Vagina (tissue), 2 donors: ENCODE measurements at places on chromosomes 3 and 15. TPM values are rescaled to one million over a fixed set of nuclear protein-coding genes. Genes with fewer than 3 reads are reported as not detected.

Gene ZCWPW2
- total RNA-seq = 3.7 TPM

Gene TIPARP
- total RNA-seq = 44.0 TPM

Gene LMCD1
- 78.3 TPM for total RNA-seq

Gene CACNA2D2
- total RNA-seq = 2.5 TPM

Gene ACTR8
- 18.4 TPM for total RNA-seq

Gene TRIM42
- total RNA-seq = not detected

Gene GHSR
- not detected for total RNA-seq

Gene TMPRSS7
- not detected for total RNA-seq

Gene FES
- total RNA-seq = 47.4 TPM

GRCh38 chr15:92719021-92719420 is 63.4 kb upstream of the FAM174B start:
- no peak for DNase-seq

DNA sequence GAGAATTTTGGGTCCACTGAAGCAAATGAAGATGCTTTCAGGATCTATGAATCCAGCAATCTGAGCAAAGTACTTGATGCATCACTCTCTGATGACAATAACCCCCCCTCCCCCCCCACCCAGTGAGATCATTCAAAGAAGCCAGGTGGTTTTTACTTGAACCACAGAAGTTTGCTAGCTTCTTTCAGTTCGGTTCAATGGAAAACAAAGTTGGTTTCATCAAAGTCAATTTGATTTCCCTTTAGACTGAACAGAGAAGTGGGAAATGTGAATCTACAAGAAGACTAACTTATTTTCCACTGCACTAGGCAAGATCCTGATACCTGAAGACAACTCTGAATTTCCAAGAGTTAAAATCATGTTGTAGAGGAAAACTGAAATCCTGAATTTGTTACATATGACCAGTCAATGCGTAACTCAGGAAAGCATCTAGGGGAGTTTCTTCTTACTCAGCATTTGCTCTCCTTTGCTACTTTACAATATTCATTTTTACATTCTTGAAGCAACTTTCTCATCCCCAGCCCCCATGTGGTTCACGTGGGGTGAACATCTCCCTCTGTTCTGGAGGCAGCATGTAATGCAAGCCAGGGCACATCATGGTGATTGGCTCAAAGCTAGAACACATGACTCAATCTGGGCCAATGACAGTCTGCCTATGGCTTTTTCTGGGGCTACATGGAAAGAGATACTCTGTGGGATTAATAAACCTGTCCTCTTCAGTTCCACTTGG is 572.6 kb downstream of the FOXP1 start:
- no peak for DNase-seq

DNA sequence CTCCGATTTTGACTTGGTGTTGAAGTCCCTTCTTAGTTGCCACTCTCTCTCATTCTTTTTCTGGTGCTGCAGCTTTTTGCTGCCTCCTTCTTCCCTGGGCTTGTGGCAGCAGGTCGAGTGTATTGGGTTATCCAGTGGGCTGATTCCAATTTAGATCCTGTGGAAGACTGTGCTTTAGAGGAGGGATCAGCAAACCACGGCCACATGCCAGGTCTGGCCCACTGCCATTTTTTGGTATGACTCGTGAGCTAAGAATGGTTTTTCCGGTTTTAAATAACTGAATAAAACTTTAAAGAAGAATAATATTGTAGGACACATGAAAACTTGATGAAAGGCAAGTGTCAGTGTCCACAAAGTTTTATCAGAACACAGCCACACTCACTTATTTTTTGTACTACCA is 330.5 kb downstream of the ROBO2 start:
- no peak for DNase-seq

DNA sequence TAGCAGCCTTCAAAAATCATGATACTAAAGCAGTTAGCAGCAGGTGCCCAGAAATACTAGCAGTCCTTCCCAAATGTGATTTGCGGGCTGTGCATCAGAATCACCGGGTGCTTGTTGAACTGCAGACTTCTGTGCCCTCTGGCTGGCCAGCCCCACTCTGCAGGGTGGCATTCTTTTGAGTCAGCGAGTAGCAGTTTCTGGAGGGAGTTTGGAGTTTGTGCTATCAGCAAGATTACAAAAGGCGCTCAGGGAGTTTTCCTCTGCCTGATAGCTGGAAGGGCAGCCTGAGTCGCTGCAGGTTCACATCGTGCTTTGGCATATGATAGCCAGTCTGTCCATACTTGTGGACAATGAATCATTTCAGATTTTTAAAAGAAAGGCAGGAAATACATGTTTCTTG is 57.6 kb downstream of the CLDN11 start:
- no peak for DNase-seq

DNA sequence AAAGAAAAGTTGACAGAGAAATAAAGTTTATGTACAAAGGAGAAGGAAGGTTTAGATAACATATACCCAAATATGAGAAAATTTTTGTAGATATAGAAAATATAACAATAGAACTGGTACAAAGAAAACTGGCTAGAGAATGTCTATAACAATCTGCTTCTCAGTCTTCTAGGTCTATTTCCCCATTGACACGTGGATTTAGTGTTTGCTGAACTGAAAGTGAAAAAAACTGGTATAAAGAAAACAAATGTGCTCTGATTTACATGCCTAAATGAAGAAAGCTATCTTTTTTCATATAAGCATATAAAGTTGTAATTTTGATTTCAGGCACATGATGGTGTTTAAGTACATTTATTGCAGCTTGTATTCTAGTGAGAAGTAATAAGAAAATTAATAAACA is 9.8 kb downstream of the KCNMB2 start:
- no peak for DNase-seq

GRCh38 chr3:142120707-142121106 is 28.6 kb downstream of the TFDP2 start:
- DNase-seq = no peak

DNA sequence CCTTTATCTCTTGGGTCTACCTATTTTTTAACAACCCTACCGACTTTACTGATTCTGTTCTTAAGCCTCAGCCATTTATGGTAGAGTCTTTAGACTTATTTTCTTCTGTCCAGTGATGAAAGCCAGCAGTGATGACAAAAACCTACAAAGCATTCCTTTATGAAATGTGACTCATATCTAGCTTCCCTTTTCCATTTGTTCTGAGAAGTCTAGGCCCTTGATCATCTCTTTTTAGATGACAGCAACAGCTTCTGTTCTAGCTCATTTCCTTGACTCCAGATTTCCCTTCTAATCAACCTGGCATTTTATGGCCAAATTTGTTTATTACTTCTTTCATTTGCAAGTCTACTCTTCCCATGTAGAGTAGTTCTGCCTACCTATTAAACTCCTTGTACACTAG is 36.1 kb downstream of the CFAP44 start:
- DNase-seq = no peak

DNA sequence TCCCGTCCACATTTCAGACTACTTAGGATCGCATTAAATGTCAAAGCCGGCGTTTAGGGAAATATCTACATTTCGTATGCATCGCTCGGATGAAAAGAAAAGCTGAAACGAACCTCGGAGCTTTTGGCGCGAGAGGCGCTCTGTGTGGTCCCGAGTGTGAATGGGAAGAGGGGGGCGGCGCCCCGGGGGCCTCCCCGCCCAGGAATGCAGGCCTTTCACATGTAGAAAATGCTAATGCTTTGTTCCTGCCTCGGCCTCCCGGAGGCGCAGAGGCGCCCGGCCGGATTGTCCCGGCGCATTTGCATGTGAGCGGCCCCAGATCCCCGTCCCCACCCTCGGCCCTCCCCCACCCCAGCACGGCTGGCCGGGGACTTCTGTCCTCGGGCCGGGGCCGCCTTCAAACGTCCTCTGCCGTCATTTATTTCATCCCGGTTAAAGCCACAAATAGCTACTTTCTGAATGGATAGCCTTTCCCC is 37.0 kb upstream of the TRIM71 start:
- no peak for DNase-seq

- DNase-seq = peak; percentile 62
Measured at GRCh38 chr15:27843146-27843545, 256.0 kb downstream of the OCA2 start.

DNA sequence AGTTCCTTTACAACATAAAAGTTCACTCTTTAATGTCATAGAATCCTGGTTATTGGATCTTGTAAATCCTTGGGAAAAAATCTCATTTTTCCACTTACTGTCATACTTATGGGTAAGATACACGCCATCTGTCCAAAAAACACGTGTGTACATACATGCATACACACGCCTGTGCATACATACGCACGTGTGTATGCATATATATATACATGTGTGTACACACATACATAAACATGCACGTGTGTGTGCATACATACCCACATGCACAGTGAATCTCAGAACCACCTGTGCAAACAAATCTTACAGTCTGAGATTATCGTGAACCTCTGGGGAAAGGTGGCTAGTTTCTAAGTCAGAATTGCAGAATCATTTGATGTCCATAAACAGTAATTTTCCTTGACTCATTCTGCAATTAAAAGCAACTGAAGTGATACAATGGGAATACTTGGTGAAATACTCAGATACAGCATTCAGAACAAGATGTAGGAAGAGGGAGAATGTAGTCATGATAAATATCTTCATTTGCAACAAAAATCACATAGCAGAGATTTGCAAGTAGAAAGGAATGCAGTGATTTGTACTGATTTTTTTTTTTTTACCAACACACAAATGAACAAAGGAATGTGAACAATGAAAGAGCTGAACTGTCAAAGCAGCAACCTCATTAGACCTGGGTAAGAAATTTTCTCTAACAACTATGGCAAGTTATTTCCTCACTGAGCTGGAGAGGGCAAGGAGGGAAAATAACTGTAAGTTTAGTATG is 160.6 kb upstream of the POU1F1 start:
- DNase-seq = no peak

DNA sequence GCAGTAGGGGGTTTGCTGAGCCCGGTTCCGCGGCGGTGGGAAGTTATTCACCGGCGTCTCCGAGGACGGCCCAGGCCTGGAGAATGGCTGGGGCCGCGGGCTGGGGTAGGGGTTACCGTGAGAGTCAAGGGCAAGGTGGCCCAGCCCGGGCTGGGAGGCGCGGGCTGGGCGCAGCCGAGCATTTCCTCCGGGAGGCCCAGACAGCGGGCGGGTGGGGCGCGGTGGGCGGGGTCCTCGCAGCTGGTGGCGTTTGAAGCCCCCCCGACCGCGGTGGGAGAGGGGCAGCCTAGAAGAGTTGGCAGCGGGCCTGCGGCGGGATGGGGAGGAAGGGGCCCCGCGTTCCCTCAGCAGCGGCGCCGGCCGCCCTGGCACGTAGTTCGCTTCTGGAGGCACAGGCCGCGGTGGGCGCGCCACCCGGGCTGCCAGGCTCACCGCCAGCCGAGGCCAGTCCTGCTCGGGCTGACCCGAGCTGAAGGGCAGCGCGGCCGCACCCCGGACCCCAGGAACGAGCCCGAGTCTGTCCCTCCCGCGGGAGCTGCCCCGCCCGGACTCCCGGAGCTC is 960 bp upstream of the KLF13 start:
- DNase-seq = no peak

GRCh38 chr15:97236140-97236539 is 724.4 kb upstream of the ARRDC4 start:
- no peak for DNase-seq

GRCh38 chr3:105984837-105985236 is 116.0 kb upstream of the CBLB start:
- DNase-seq = no peak

DNA sequence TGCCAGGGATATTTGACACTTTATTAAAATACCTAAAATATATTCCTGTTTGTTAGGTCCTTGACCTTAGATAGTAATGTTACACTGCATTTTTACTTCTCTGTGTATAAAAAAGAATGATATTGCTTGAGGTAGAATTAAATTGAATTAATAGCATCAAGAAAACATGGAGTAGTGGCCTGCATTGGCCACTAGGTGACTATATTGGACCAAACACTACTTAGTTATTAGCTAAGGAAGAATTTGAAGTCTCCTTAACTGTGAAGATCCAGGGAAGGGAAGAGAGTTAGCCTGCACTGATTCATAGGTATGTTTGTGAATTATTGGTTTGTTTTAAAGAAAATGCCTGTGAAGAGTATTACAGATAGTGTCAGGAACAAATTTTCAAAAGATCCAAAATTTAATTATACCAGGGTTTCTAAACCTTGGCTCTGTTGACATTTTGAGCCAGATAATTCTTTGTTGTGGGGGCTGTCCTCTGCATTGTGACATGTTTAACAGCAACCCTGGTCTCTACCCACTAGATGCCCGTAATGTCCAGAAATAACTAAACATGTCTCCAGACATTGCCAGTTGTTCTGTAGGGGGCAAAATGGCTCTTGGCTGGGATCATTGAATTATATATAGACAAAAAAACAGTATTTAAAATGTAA is 103.6 kb upstream of the THSD4 start:
- no peak for DNase-seq

- DNase-seq = no peak
Measured at GRCh38 chr15:57237301-57237642, 139.0 kb upstream of the CGNL1 start.

DNA sequence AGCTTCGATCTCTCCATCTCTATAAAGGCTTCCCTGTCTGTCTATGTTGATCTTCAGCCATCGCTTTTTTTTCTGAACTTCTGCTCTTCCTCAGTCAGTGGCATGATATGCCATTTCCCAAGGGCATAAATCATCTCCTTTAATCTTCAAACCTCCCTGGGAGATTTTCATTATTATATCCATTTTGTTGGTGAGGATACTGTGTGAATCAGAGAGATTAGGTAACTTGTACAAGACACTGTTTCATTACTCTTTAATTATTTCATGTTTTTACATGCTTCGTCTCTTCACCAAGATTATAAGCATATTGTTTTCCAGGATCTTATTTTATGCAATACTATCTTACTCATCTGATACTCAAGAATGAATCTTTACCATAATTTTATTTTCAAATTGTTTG is 124.8 kb upstream of the ATP11B start:
- no peak for DNase-seq

- DNase-seq = no peak
Measured at GRCh38 chr3:194750491-194750828, 64.8 kb downstream of the FAM43A start.

DNA sequence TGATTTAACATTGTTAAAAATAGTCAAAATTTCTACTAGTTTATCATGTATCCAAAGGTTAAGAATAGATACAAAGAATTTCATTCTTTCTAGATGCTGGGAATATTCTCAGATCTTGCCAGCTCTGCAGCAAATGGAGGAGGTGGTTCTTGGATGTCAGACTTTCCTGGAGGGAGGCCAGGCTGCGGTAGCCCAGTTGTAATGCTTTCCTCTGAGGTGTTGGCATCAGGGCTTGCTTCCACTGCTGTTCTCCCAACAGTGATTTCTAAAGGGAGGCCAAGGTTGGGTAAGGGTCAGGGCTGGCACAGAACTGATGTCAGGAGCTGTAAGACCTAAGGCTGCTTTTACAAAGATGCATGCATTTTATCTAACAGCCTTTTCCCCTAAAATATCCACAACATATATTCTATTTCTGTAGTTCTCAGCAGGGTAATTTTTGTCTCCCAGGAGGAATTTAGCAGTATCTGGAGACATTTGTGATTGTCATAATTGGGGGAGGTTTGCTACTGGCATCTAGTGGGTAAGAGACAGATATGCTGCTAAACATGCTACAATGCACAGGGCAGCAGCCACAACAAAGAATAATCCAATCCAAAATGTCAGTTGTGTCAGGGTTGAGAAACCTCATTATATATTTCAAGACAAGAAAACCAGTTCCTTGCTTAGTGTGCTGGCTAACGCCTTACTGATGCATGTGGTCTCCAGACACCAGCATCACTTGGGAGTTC is 42.0 kb upstream of the SPTSSB start:
- no peak for DNase-seq
